ENCODE measurements at places on chromosomes 4 and X.

GRCh38 chr4:87067124-87067885 lies 132.5 kb downstream of the AFF1 start:
- DNase-seq: no peak

DNA sequence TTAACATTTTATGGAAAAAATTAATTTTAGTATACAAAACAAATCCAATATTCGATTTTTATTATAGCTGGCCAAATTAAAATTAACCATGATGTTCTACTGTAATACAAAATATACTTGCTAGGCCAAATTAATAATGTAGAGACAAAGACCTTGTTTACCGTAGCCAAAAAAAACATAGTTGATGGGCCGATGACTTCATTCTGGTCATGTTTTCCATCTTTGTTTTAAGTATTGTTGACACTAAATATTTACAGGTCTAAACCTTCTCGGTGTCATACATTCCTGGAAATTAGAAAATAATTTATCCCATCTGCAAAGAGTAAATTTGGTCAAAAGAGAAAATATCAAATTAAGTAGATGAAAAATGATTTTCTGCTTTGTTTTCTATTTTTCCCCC lies 698.5 kb downstream of the GRID2 start:
- DNase-seq: no peak

GRCh38 chr4:8762951-8763735 lies 108.5 kb downstream of the HMX1 start:
- no peak for DNase-seq

DNA sequence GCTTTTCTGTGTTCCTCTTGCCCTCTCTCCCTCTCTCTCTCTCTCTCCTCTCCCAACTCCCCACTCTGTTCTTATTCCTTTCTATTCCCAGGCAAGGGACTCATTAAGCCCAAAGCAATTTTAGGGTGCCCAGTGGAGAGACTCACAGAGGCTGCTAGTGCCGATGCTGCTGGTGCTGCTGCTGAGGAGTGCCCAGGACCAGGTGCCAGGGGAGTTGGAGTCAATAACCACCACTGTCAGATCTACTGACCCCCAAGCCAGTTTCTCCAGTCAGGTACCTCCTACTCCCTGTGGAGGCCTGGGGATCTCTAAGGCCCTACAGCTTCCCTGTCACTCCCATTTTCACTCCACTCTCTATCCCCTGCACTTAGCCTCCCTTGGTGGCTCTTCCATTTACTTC lies 54.2 kb upstream of the LAS1L start:
- DNase-seq: no peak

DNA sequence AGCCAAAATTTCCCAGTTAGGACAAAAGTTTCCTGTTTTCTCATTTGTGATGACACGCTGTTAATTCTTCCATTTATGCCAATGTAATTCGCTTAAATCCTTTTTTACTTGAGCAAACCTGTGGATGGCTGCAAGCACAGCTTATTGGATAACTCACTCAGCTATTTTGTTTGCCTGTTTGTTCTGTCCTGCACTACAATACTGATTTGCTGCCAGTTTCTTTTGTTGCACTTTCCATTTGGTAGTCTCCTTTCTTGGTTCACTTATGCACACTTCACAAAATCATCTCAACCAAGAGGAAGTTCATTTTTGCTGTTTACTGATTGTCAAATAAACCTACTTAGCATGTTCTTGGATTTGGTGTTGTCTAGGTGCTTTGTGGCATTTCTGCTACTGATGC lies 40.3 kb downstream of the MFAP3L start:
- no peak for DNase-seq
